ENCODE measurements at places on chromosomes 11 and 22.

- no peak for DNase-seq
Observed at GRCh38 chr11:124760205-124760652, 1.9 kb downstream of the ESAM start.

GRCh38 chr11:64484191-64485022 is 106.6 kb upstream of the SLC22A12 start:
- no peak for DNase-seq

GRCh38 chr22:27336151-27337090 is 465.1 kb downstream of the MN1 start:
- no peak for DNase-seq

GRCh38 chr22:44718418-44718817 is 16.4 kb downstream of the PRR5 start:
- DNase-seq = no peak

DNA sequence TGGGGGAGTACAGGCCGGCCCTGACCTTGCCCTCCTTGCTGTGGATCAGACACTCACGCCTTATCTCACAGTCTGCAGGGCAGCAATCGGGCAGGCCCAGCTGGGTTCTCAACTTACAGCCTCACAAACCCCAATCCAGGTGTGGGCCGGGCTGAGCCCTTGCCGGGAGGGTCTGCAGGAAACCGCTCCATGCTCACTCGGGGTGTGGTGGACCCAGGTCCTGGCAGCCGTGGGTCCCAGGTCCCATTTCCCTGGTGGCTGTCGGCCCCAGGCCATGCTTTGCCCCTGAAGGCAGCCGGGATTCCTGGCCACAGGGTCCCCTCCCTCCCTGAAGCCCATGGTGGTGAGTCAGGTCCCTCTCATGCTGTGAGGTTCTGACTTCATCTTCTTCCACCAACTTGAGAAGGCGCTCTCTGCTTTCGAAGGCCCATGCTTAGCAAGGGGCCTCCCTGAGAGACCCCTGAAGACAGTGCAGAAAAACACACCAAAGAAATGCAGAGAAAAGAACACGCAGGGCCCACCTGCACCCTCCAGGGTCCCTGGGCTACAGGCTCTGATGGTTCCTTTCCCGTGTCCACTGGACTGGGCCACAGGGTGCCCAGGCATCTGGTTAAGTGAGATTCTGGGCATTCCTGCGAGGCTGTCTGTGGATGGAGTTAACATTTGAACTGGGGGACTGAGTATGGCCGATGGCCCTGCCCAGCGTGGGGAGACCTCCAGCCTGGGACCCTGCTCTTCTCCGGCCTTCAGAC is 588.2 kb downstream of the BRD1 start:
- no peak for DNase-seq

DNA sequence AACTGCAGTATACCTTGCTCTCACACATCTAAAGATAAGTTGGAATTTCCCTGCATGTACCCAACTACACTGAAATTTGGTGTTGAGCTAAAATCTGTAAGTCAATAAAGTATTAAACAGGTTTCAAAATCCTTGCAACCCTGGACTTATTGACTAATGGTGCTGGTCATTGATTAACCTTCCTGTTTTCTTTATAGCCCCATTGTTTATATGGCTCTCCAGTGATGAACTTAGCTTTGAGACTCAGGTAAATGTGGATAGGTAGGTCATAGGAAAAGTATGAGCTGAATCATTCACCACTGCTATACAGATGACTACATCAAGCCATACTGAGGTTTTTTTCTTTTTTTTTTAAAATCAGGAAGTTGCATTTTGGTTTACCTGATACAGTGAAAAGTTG is 132.7 kb downstream of the FAT3 start:
- DNase-seq = no peak

- DNase-seq = no peak
Observed at GRCh38 chr11:127075758-127076157, 75.2 kb upstream of the KIRREL3 start.

DNA sequence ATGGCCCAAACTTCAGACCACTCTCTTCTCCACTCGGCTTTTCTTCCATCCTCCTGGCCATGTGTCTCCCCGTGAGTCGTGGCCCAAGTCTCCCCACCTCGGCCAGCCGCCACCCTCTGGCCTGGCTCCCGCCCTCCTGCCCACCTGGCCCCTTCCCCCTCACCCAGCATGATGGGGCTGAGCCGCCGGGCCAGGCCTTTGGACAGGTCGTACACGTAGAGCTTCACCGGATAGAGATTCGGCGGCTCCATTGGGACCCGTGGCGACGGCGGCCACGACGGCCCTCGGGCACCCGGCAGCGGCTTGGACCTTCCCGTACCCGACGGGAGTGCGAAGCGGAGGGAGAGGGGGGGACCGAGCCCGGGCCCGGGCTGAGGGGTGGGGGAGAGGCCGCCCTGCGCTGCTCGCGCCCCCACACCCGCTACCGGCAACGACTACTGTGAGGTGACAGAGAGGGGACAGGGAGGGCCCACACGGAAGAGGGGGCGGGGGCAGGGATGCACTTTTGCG is at the start of gene DESI1:
Gene DESI1 (minus strand): TSS at position 455 of the 510 bp plus-strand sequence. CDS start 204 bp downstream, at position 251.
- no peak for DNase-seq

- DNase-seq = no peak
Observed at GRCh38 chr11:47987781-47988180, 7.4 kb downstream of the PTPRJ start.

DNA sequence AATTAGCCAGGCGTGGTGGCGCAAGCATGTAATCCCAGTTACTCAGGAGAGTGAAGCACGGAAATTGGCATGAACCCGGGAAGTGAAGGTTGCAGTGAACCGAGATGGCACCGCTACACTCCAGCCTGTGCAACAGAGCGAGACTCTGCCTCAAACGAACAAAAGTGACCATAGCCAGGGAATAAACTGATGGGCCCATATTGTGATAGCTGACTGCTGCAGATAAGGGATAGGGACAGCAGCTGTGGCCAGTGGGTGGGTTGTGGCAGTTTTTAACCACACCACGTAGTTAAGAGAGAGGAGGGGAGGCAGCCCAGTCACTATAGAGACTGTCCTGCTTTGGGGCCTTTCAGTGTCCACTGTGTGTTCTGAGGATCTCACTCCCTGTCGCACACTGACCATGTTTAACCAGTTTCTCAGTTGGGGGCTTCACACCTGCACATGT is 58.9 kb downstream of the PISD start:
- no peak for DNase-seq

- DNase-seq = no peak
Observed at GRCh38 chr11:128222245-128222884, 365.0 kb downstream of the ETS1 start.

DNA sequence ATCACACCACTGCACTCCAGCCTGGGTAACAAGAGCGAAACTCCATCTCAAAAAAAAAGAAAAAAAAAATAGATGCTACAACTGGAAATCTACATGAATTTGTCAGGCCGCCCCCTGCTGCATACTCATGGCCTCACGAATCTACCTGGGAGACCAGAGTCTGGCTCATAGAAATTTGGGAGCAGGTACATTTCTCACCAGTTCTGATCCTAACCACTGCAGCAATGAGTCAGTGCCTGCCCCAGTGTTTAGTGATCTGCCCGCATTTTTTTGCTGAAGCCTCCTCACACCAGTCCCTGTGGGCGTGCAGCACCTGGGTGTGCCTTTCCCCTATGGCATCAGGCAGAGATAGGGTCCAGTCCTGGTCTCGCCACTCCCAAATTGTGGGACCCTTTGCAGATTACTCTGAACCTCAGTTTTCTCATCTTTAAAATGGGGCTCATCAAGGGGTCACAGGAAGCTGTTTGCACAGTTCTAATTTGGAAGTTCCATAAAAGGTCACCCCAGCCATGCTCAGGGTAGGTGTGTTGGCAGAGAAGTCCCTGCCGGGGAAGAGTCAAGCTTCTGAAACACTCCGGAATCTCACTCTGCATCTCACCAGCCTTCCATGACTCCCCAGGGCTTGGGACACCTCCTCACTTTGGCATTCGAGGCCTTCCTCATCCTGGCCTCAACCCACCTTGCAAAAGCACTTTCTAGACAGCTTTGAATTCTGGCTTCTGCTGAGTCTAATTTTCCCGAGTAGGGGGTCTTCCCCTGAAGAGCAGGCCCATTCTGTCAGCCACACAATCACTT is 39.3 kb upstream of the LINC01488 start:
- DNase-seq = no peak

GRCh38 chr11:125464666-125465065 is 31.4 kb downstream of the FEZ1 start:
- DNase-seq = no peak

DNA sequence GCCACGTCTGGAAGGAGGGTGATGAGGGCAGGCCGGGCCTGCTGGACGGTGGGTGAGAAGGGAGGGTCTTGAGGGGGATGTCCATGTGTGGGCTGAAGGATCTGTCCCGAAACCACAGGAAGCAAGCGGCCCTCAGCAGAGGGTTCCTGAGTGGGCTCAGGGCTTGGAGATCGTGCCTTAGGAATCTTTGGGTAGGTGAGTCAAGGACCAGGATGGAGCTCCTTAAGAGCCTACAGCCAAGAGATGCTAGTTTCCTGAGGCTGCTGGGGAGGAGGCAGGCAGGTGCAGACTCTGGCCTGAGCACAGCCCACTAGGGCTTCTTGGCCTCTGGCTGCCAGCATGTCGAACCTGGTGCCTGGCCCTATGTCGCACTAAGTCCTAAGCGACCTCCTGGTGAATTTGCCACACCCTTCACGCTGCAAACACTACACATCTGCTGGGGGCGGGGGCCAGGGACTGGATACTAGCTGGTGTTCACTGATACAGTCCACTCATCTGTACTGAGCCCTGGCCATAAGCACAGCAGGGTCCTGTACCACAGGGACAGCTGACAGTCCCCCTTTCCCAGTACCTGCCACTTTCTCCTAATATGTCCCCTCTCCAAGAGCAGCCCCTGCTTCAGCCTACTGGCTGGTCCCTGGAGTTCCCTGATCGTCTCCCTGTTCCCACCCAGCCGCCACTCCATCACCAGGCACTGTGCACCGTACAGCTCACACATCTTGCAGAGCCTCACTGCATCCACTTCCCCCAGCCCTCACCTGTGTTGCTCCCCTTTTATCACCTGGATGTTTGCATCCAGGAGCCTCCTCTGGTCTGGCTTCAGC is 19.5 kb downstream of the GNAZ start:
- DNase-seq = no peak

DNA sequence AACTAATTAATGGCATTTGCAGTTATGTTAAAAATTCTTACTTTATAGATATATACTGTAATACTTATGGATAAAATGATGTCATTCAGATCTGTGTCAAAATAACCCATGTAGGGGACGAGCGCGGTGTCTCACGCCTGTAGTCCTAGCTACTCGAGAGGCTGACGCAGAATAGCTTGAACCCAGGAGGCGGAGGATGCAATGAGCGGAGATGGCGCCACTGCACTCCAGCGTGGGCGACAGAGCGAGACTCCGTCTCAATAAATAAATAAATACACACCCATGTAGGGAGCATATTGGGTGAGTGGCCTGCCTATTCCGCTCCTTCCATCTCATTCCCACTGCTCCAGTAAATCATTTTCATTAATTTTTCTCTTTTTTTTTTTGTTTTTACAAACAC is 7.1 kb downstream of the SNU13 start:
- DNase-seq = no peak

DNA sequence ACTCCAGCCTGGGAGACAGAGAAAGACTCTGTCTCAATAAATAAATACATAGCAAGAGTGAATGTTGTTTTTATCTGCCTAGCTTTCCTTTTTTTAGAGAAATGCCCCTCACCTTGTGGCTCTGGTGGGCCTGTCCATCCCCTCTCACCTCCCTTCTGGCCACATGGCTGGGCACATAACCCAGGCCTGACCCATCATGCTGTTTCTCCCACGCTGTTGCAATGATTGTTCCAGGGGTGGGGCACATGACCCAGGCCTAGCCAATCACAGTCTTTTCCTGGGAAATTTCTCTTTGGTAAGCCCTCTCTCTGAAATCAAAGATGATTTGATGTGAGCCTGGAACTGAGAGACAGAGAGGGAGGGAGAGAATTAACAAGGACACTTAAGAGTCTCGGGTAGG is 5.5 kb upstream of the CYTH4 start:
- no peak for DNase-seq

GRCh38 chr11:93081694-93082093 is 112.2 kb downstream of the MTNR1B start:
- no peak for DNase-seq

DNA sequence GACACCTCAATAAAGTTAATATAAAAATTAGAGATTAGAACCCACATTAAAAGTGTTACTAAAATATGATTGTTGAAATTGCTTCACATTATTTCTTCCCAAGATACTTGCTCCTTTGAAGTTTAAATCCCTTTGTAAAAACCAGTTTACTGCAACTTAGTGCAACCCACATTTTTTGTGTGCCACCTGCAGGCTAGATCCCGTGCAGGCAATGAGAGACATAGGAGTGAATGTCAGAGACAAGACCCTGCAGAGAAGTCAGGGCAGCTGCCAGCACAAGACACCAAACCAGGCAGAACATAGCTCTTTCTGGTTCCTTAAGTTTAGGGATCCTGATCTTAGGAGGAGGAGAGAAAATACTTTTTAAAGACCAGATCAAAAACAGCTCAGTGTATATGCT is 142.8 kb upstream of the MTNR1B start:
- no peak for DNase-seq

DNA sequence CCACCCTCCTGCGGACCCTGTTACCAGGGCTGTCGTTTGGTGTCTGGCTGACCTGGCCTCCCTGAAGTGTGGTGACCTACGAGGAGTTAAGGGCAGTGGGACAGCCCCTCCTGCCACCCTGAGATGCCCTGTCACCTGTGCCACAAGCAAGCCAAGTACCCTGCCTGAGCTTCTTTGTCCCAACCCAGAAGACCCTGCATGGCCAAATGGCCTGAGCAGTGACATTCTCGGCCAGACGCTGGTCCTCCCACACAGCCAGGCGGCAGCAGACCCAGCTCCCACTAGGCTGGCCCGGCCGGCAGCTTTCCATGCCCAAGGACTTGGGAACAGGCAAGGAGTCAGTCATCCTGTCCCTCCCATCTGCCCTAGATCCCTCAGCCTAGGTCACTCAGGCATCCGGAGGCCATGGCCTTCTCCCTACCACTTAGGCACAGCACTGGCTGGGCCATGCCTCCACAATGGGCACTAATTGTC is 7.6 kb downstream of the ARVCF start:
- DNase-seq = no peak

DNA sequence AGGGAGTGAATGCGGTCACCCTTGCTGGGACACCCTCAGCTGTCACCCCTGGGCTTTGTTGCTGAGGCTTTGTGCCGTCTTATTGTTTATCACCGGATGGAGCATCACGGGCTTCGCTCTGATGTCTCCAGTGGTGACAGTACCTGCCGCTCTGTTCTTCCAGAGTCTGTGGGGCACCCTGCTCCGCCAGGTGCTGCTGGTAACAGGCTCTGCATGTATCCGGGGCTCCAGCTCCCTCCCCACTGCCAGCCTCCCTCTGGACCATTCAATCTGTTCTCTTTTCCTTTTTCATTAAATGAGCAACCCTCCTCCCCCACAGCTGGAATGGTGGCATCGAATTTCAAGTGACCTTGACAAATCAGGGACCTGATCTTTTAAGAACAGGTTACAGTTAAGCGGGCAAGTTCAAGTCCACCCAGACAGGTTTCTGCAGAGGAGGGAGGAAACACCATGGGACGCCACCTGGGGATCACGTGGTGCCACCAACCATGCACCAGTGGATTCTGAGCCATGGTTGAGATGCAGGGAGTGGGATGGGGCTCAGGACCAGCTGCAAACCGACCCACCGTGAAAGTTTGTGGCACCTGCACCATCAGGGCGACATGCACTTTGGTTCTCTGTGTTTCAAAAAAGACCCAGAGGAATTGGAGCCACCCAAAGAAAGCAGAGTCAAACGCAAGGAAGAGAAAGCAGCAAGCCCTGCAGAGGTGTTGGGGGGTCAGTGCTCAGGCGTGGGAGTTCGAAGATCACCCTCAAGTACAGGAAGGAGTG is 89.3 kb downstream of the BCR start:
- DNase-seq = no peak

GRCh38 chr11:69640995-69641581 is at the start of gene CCND1:
Gene CCND1, plus strand, starts transcription at chr11:69641156. Its CDS starts 158 bp downstream, at chr11:69641314.
- DNase-seq = no peak

GRCh38 chr22:27865496-27865895 is 53.6 kb downstream of the PITPNB start:
- DNase-seq = no peak
